Natural killer cell (primary cell): ENCODE measurements at places on chromosomes 3 and 15.
A peak's percentile ranks its signal among the peaks of the same experiment; 100 is the strongest.

DNA sequence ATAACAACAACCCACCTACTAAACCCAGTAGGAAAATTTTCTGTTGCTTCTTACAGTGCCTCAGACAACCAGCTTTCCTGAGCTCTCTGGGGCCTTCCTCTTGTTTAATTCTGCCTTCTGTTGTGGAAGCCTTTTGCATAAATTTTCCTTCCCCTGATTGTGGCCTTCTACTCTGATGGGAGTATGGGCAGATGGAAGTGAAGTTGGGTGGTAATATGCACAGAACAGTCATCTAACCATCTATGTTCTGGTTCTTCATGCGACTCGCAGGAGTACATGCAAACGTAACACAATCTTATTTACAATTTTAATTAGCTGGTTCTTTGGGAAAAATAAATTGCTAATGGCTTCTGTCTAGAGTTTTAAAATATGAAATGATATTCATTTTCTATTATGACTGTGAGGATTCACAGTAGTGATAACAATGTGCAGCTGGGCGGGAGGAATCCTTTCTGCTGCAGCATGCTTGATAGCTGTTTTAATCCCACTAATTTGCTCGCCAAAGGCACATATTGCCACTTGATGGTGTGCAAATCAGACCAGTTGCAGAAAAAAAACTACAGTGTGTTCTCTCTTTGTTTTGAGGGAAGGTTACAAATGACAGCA is 311.5 kb upstream of the ROPN1 start:
- no peaks in the 10 kb centered on the region for H3K4me1 ChIP-seq
- no peak overlapping the region for H3K4me3 ChIP-seq
- no peaks in the 10 kb centered on the region for H3K36me3 ChIP-seq
- H3K27me3 ChIP-seq = no peaks in the 10 kb centered on the region
- no peak overlapping the region for H3K27ac ChIP-seq

GRCh38 chr15:58951388-58952007 is 18.0 kb upstream of the SLTM start:
- no peaks in the 10 kb centered on the region for H3K27me3 ChIP-seq
- no peak for DNase-seq
- H3K4me1 ChIP-seq = no peaks in the 10 kb centered on the region
- H3K4me3 ChIP-seq = no peak overlapping the region
- no peak overlapping the region for H3K27ac ChIP-seq

GRCh38 chr3:45771831-45772230 is 24.5 kb downstream of the SLC6A20 start:
- no peak overlapping the region for H3K4me3 ChIP-seq
- no peak overlapping the region for H3K27ac ChIP-seq
- H3K36me3 ChIP-seq = no peaks in the 10 kb centered on the region
- H3K27me3 ChIP-seq = peaks cover 5% of the 10 kb centered on the region
- H3K4me1 ChIP-seq = peaks cover 8% of the 10 kb centered on the region
- DNase-seq = no peak

- H3K27ac ChIP-seq = no peak overlapping the region
- no peak overlapping the region for H3K4me3 ChIP-seq
- H3K36me3 ChIP-seq = no peaks in the 10 kb centered on the region
- no peak for DNase-seq
Measured at GRCh38 chr15:88810446-88810845, 7.2 kb downstream of the ACAN start.

GRCh38 chr15:52021128-52021671 is 2.2 kb downstream of the MAPK6 start:
- H3K27me3 ChIP-seq = no peaks in the 10 kb centered on the region
- no peak overlapping the region for H3K4me3 ChIP-seq
- H3K36me3 ChIP-seq = no peaks in the 10 kb centered on the region
- no peak overlapping the region for H3K27ac ChIP-seq
- DNase-seq = peak; percentile 81
- peaks cover 11% of the 10 kb centered on the region for H3K4me1 ChIP-seq

- H3K27me3 ChIP-seq = no peaks in the 10 kb centered on the region
- H3K36me3 ChIP-seq = no peaks in the 10 kb centered on the region
- no peaks in the 10 kb centered on the region for H3K4me1 ChIP-seq
- no peak for DNase-seq
- no peak overlapping the region for H3K27ac ChIP-seq
Measured at GRCh38 chr3:31356941-31357340, 175.8 kb upstream of the STT3B start.

DNA sequence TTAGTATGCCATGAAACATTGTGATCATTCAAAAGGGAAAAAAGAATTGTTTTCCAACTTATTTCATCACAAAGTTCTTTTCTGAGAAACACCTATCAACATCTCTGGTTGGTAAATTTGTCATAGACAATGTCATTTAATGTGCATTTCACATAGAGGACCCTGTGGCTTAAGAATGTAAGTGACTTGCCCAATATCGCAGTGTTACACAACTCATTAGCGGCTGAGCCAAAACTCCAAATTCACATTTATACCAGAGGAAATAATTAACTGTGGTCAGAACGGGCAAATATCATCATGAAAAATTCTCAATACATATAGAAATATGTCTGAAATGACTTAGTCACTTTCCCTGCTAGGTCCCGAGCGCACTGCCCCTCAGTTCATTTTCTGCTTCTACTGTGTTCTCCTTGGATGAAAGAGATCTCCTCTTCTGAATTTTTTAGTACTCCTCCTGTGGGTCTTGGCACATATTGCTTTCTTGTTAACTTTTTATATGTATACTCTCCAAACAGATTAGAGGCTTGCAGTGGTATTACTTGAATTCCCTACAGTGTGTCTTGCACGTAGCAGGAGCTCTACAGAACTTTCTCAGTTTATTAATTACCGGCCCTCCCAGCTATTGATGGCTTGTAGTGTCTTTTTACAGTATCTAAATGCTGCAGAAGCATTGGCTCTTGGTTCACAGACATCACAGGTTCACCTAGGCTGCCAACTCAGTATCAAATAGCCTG is 33.1 kb downstream of the PTX3 start:
- H3K27me3 ChIP-seq = no peaks in the 10 kb centered on the region
- no peak for DNase-seq
- H3K36me3 ChIP-seq = no peaks in the 10 kb centered on the region
- no peak overlapping the region for H3K4me3 ChIP-seq
- H3K4me1 ChIP-seq = no peaks in the 10 kb centered on the region

- no peaks in the 10 kb centered on the region for H3K36me3 ChIP-seq
- H3K27ac ChIP-seq = no peak overlapping the region
- DNase-seq = no peak
- H3K4me3 ChIP-seq = no peak overlapping the region
Measured at GRCh38 chr3:170689893-170690660, 104.2 kb upstream of the SLC7A14 start.

DNA sequence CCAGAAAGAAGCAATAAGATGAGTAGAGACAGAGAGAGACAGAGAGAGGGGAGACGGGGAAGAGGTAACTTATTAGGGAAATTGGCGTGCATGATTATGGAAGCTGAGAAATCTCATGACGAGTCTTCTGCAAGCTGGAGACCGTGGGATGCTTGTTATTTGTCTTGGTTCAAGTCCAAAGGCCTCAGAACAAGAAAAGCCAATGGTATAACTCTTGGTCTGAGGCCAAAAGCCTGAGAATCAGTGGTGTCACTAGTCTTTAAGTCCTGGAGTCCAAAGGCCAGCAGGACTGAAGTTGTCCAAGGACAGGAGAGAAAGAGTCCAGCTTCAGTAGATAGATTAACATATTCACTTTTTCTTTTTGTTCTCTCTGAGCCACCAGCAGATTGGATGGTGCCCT is 613.6 kb downstream of the CADM2 start:
- no peak for DNase-seq
- H3K36me3 ChIP-seq = no peaks in the 10 kb centered on the region
- H3K27ac ChIP-seq = no peak overlapping the region
- H3K4me3 ChIP-seq = no peak overlapping the region
- no peaks in the 10 kb centered on the region for H3K4me1 ChIP-seq
